ENCODE measurements at places on chromosomes 6 and 20.

DNA sequence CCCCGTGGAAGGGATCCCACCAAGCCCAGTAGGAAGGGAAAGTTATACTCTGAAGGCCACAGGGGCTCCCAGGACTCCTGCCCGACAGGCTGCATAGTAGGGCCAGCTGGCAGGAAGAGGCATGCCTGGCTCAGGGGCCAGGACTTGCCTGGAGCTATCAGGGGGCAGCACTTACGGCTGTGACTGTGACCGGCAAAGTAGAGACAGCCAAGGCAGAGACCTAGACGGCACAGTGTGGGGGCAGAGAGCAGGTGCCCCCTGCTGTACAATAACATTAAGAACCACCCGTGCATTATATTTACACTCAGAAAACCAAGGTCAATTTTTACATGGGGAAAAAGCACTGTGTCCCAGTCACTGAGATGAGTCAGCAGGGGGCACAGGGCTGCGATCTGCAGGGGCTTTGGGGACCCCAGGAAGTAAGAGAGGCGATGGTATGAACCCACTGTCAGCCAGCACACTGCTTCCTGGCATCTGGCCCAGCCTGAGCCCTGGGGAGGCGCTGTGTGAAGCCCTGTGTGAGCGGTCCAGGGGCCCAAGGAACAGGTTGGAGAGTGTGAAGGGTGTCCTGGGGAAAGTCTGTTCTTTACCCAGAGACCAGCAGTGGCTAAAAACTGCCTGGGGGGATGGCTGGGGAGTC lies 9.9 kb downstream of the CCDC167 start:
- no peak for DNase-seq

DNA sequence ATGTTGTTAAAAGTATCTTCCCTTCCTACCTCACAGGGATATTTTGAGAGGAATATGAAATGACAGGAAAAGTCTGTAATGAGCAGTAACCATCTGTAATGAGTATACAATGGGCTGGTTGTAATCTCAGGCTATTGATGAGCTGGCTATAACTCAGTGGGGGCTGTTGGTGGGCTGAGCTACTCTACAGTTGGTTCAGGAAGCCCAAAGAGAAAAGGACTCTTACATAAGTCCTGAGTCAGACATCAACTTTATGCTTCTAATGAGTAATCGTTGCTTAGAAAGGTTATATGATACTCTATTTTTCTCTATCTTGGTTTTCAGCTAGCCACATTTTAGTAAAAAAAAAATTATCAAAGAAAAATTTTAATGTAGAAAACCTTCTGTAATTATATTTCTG lies 26.4 kb downstream of the ZNF391 start:
- no peak for DNase-seq

DNA sequence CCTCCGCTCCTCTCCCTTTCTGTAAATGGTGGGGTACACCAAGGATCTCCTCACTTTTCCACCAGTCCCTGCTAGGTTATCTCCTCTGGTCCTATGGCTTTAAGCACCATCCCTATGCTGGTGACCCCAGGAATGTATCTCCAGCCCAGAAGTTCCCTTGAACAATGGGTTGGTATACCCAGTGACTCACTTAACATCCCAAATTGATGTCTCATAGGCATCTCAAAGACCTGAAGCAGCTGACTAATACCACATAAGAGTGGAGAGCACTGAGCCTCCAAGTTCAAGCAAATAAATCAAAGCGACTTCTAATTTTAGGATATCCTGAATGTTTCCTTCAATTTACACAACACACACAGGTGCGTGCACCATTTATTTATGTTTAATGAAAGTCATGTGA lies 48.3 kb downstream of the ADGRF1 start:
- DNase-seq, result no peak

DNA sequence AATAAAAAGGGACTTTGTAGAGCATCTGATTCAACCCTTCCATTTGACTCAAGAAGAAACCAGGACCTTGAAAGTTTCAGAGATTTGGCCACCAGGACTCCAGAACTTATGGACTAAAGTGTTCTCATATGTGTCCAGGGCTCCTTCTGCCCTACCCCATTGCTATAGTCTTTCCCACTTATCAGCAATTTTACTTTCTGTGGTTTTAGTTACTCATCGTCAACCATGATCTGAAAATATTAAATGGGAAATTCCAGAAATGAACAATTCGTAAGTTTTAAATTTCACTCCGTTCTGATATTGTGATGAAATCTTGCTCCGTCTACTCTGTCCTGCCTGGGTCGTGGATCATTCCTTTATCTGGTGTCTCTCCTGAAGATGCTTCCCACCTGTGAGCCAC lies 259.8 kb downstream of the PHACTR1 start:
- no peak for DNase-seq

- DNase-seq, result no peak
These were observed 21.0 kb downstream of the MAP3K5 start for GRCh38 chr6:136771306-136771705.

DNA sequence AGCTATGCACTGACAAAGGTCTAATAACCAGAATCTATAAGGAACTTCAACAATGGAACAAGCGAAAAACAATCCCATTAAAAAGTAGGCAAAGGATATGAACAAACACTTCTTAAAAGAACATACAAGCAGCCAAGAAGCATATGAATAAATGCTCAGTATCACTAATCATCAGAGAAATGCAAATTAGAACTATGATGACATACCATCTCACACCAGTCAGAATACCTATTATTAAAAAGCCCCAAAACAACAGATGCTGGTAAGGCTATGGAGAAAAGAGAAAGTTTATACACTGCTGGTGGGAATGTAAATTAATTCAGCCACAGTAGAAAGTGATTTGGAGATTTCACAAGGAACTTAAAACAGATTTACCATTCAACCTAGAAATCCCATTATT lies 211.8 kb downstream of the EDN1 start:
- no peak for DNase-seq

DNA sequence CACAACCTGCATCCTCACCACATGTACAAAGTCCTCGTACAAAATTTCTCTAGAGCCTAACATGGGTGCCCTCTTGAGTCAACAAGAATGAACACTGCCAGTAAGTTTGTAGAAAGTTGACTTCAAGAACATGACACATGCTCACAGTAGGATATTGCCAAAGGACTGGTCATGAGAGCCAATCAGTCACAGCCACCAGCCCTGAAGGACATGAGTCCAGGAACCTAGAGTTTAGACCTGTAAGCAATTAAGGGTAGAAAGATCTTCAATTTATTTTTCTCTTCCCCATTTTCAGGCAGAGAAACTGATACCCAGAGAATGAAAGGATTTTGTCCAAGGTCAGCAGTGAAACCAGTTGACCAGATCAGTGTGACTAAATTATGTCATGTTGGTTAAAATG lies 96.1 kb downstream of the MAFB start:
- DNase-seq, result no peak

- DNase-seq, result peak; percentile 23
These were observed 113.3 kb upstream of the NUP153 start for GRCh38 chr6:17820055-17820454.

- no peak for DNase-seq
These were observed 55.4 kb upstream of the RIPOR2 start for GRCh38 chr6:24990944-24991809.

- DNase-seq, result no peak
These were observed 229.3 kb downstream of the TMEM242 start for GRCh38 chr6:157094038-157094437.

- DNase-seq, result no peak
These were observed 143.9 kb downstream of the SOBP start for GRCh38 chr6:107633680-107634323.

GRCh38 chr6:158000530-158001307 lies 19.1 kb downstream of the SYNJ2 start:
- DNase-seq, result no peak

GRCh38 chr6:32840604-32841246 lies 2.2 kb upstream of the TAP2 start:
- DNase-seq, result no peak

- DNase-seq, result no peak
These were observed 741 bp downstream of the PTPN1 start for GRCh38 chr20:50510706-50511542.

DNA sequence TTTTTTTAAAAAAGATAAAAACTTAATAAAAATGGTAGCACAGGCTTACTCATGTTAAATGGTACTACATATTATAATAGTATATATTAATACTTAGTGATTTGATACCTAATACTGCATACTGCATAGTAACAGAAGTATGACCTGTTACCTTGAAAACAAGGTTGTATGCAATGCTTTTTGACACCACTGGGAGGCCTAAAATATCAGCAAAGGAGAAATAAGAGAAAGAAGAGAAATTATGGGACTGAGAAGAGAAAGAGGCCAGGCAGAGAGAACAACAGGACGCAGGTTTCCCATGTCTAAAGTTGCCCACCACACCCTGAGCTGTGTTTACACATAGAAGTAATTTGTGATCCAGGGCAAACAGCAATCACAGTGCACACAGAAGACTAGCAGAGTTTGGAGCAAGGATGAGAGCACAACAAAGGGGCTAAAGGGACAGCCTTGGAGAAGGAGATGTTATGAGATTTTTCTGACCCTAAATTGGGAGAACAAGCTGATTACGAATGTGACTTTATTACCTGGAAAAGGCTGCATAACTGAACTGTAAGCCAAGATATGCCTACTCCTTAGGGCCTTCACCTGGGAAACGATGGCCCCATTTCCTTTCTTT lies 73.2 kb downstream of the ROS1 start:
- no peak for DNase-seq

DNA sequence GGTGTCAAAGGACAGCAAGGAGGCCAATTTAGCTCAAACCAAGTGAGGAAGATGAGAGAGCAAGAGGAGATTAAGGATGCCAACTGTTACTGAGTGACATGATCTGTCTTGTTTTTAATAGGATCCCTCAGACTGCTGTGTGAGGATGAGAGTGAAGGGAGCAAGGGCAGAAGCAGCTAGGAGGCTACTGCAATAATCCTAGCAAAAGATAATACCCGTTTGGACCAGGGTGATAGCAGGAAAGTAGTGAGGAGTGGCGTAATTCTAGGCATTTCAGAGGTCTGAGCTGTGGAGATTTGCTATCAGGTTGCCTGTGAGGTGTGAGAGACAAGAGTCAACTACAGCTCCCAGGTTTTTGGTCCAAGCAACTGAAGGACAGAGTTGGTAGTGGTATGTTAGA lies 14.7 kb downstream of the UBE2V1 start:
- no peak for DNase-seq

DNA sequence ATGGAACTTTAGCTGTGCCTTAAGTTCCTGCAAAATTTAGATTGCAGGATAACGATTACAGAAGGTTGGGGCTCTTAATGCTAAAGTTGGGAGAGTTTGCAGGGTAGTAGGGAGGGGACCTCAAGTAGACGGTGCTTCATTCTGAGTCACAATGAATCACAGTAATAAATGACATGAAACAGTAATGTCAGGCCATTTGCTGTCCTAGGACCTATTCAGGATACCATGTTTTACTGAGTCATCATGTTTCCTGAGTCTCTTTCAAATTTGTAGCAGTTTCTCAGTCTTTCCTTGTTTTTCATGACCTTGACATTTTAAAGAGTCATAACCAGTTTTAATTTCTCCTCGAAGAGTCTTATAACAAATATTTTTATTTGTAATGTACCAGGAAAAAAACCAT lies 406.9 kb upstream of the MAP3K7 start:
- DNase-seq, result no peak

GRCh38 chr20:11553603-11554002 lies 364.1 kb upstream of the BTBD3 start:
- peak; percentile 5 for DNase-seq

DNA sequence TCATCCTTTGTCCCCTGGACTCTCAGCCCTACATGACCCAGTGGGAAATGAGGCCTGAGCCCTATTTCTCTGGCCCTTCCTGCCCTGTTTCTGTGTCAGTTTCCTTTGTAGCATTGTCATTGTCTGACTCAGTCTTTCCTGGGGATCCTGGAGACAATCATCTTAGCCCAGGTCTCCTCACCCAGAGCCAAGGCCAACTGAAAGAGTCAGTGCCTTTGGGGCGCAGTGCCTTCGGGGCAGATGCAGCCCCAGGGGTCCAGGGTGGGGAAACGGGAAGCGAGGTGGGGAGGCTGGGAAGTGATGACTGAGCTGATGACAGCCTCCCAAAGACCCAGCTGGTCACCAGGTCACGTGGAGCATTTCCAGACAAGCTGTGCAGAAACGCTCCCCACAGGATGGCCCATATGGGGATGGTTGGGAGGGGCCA lies 93.3 kb upstream of the SULF2 start:
- no peak for DNase-seq

GRCh38 chr20:15836634-15837033 lies 736.6 kb downstream of the KIF16B start:
- DNase-seq, result no peak

DNA sequence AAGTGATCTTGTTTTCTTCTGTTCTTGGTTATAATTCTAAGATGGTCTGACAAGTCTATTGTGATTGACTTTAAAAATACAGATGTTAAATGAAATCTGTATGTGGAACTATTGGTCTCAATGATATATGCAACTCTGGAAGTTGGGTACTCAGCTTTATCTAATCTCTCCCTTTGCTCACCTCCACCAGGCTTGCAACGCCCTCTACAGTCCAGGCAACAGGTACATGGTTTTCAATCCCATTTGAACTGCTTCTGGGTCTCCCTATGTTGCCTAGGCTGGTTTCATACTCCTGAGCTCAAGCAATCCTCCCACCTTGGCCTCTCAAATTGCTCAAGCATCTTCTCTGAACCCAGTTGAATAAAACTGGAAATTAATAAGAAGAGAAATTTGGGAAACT lies 25.6 kb upstream of the HLA-DQB1 start:
- no peak for DNase-seq

DNA sequence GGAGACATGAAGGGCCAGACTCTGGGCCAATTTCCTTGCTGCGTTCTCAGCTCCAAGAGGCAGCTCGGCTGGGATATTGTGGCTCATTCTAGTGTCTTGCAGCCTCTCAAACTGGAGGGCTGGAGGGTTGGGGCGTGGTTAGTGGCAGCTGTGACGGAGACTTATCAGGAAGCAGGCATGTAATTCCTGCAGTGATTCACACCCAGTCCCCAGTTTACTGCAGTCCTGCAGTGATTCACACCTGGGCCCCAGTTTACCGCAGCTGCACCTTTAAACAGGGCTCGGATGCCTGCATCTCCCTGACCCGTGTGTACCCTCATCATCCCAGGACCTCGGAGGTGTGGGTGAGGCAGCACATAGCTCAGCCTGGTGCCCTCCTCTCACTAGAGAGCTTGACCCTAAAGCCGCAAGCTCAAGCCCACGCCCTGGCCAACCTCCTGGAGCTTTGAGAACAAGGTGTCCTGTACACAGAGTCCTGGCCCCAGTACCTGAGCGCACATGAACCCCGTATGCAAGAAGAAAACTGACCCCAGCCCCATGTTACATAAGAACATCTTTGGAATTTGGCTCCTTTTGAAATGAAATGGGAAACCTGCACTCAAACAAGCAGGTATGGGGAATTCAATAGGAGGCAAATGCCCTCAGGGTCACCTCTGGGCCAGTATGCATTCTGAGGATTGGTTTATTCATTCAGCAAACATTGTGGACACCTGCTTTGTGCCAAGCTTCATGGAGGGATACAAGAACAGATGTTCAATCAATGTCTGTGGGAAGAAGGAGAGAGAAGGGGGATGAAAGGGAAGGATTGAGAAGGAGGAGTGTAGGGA lies 55.3 kb upstream of the FAM83D start:
- DNase-seq, result no peak

DNA sequence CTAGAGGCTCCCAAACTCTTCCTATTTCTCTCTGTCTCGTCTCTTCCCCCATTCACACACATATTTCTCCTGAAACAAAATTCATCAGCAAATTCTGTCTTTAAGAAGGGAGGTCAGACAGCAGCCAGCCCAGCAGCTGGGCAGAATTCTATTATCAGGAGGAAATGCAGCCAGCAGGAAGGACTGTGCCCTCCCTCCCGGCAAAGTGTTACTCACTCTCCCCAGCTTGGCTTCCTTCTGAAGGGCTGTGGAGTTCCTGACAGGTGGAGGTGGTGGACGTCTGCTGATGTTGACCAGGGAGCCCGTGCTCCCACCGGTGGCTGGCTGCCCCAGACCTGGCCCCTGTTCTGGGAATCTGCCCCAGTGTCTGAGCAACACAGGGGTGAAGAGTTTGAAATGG lies 37.3 kb downstream of the KCNB1 start:
- no peak for DNase-seq

Measured in midbrain (tissue), 1 donor.